GM12892 (cell line): ENCODE measurements at places on chromosomes 6 and 20.

GRCh38 chr20:62708591-62709536, at the start of gene NTSR1:
Gene NTSR1 (plus strand): TSS chr20:62708836. CDS start chr20:62709208, 372 bp downstream.
- no peak for DNase-seq

DNA sequence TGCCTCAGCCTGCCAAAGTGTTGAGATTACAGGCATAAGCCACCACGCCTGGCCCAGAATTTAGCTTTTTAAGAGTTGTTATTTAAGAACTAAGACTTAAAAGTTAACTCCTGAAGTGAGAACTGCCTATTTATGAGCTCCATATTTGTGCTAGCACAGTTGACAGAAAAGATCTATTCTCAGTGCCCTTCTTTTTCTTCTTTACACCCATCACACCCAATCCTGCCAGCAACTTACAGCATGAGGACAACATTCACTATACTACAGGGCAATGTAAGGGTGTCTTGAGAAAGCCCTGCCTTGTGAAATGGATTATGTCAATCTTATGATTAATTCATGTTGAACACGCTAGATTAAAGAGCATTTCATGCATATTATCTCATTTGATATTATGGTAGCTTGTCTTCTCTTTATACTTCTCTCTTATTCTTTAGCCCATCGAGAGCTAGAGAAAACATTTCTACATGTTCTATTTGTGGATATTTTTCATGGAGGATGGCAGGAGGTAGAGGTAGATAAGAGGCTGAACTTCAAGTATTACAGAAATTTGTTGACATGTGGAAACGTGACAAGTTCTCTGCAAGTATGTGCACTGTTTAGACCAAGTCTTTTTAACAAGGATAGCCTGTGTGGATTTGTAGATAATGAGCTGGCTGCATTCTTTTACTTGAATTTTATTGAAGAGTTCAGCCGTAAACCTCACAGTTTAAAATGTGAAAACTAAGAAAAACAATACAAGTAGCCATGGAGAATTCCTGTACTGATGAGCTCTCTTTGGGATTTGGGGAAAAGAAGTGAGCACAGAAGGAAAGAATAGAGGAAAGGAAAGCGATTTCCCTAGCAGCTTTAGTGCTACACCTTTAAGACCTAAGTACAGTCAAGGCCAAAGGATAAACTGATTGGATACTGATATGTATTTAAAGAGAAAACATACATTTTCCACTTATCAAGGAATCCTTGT, 212.2 kb downstream of the ARHGAP18 start:
- no peak for DNase-seq

GRCh38 chr6:169795196-169795595, 43.8 kb downstream of the ERMARD start:
- DNase-seq = no peak

- no peak for DNase-seq
Measured at GRCh38 chr6:34462551-34462971, 3.3 kb upstream of the PACSIN1 start.

- DNase-seq = no peak
Measured at GRCh38 chr6:23277521-23278179, 708.3 kb downstream of the HDGFL1 start.

DNA sequence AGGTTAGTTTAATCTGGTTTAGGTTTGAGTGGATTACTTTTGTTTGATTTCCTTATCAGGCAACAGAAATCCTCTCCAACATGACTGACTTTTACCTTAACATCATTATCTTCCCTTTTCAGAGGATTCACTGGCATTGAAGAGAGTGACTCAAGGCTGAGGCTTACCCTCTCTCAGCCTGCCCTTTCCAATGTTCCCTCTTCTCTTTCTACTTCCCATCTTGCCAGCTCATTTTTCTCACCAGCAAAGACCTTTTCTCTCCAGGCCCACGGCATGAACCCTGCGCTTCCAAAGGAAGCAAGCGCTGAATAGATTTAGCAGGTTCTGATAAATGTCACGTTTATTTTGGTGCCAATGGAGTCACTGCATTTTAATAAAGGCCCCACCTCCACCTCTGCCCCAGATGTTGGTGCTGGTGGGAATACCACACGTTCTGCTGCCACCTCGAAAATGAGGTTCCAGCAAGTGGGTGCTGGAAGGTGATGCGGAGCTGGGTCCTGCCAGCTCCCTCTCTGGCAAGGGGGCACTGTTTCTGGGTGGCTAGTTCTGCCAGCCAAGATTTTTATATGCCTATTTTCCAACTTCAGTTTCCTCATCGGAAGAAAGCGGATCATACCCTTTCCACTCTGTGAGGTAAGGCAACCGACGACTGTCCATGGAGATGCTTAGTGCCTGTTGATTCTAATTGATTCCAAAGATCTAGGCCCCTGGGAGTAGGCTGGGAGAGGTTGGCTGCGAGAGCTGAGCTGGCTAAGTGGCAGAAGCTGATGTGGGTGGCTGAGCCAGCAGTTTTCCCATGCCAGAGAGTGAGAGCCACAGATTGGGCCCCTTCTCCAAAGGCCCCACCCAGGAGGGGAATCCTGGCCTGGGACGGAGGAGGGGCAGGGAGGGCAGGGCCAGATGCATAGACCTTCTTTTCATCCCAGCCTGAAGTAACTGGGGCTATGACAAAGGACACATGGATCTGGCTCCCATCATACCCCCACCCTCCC, 87.7 kb upstream of the MAFB start:
- DNase-seq = no peak

GRCh38 chr20:8309634-8310033, 177.6 kb downstream of the PLCB1 start:
- no peak for DNase-seq

- no peak for DNase-seq
Measured at GRCh38 chr6:139430899-139431601, 56.6 kb upstream of the CITED2 start.

- DNase-seq = no peak
Measured at GRCh38 chr6:22333802-22334201, 37.0 kb upstream of the PRL start.

DNA sequence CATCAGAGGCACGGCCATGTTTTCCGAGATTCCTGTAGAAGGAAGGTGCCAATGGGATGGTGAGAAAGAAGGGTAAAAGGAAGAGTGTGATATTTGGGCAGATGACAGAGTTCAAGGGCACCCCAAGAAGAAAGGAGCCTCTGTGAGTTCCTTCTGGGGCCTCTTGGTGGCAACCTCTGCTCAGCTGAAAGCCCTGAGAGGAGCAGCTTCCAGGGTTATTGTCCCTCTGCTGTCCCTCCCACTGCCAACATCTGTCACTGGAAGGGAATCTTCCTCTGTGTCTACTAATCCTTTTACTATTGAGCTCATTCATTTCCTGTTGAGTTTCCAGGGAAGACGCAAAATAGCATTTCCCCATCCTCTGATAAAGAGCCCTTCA, 40.0 kb upstream of the KCNK16 start:
- no peak for DNase-seq

DNA sequence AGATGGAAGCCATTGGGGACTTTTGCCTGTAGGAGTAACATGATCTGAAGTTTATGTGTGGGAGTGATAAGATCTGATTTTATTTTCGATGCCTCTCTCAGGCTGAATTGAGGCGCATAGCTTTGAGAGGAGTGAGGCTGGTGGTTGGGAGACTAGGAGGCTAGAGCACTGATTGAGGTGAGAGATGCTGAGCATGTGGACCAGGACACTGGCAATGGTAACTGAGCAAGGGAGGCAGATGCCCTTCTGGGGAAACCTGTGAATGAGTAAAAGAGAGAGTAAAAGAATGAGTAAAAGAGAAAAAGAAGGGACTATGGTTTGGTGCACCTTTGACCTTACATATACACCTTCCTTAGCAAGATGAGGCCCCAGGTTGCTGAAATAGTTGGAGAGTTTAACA, 3.0 kb downstream of the RRP36 start:
- DNase-seq = no peak
